ENCODE measurements at places on chromosomes 6 and 20.

GRCh38 chr6:136774228-136775041, 17.8 kb downstream of the MAP3K5 start:
- DNase-seq, result no peak

DNA sequence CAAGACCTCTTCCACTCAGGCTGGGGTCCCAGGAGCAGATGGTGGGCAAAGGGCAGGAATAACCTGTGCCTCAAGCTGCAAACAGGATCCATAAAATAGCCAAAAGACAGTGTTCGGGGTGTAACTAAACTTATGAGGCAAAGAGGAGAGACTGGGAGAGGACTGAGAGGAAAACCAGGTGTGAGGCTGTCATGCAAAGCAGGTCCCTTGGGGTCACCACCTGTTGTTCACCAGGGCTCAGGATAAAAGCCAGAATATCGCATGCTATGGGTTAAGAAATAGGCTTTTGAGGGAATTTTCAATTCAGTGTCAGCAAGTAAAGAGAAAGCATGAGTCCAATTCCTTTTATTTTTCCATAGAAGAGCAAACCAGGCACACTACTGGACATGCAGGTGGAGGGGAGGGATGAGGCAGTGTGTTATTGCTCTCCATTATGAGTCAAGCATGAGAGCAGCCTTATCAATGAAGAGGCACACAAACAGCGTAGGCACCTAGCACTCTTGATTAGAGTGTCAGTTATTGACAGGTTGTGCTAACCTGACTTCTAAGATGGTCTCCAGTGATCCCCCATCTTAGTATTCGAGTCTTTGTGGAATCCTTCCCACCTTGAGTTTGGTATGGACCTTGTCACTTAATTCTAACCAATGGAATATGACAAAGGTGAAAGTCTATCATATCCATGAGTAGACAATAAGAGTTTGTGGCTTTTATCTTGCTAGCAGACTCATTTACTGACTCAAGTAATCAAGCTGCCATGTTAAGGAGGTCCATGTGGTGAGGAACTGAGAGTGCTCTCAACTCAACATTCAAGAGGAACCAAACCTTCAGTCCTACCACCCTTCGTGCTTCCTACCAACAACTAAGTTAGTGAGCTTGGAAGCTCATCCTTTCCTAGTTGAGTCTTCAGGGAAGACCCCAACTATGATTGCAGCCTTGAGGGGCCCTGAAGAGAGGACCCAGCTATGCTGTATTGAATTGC, 18.8 kb downstream of the HLA-E start:
- no peak for DNase-seq

GRCh38 chr6:35494161-35494563, 2.7 kb downstream of the TEAD3 start:
- no peak for DNase-seq

GRCh38 chr6:134147034-134147533, 94.7 kb upstream of the SLC2A12 start:
- DNase-seq, result no peak

- peak; percentile 75 for DNase-seq
Observed at GRCh38 chr6:7243179-7243981, 69.6 kb downstream of the SSR1 start.

DNA sequence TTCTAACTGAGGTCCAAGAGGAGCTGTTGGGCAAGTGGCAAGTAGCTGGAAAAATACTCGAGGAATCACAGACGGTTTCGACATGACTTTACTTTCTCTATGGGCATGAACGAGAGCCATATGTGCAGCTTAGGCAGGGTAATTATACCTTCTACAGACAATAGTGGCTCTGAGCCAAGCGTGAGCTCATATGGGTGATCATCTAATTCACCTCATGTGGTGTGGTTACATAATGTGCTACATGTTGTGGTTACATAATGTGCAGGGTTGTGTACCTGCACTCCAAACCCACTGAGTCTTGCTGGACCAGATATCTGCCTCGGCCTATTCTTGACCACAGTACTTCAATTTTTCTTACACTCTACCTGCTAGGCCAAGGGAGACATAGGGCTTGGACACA, 771.7 kb upstream of the EYS start:
- DNase-seq, result no peak
